Suprapubic skin (tissue), 4 donors: ENCODE measurements at places on chromosomes 5 and 9. TPM values are rescaled to one million over a fixed set of nuclear protein-coding genes. Genes with fewer than 3 reads are reported as not detected.

- H3K4me1 ChIP-seq, result no peaks in the 10 kb centered on the region
- H3K27ac ChIP-seq, result no peak overlapping the region
- no peak for DNase-seq
- no peaks in the 10 kb centered on the region for H3K27me3 ChIP-seq
- H3K36me3 ChIP-seq, result no peaks in the 10 kb centered on the region
Measured at GRCh38 chr9:72119853-72120252, 29.4 kb upstream of the GDA start.

Gene MCIDAS
- total RNA-seq, result not detected

- DNase-seq, result no peak
- H3K36me3 ChIP-seq, result no peaks in the 10 kb centered on the region
- no peaks in the 10 kb centered on the region for H3K27me3 ChIP-seq
- H3K27ac ChIP-seq, result no peak overlapping the region
- H3K4me1 ChIP-seq, result no peaks in the 10 kb centered on the region
Measured at GRCh38 chr5:167770461-167770860, 521.0 kb upstream of the WWC1 start.

Gene SLC6A7
- not detected for total RNA-seq

DNA sequence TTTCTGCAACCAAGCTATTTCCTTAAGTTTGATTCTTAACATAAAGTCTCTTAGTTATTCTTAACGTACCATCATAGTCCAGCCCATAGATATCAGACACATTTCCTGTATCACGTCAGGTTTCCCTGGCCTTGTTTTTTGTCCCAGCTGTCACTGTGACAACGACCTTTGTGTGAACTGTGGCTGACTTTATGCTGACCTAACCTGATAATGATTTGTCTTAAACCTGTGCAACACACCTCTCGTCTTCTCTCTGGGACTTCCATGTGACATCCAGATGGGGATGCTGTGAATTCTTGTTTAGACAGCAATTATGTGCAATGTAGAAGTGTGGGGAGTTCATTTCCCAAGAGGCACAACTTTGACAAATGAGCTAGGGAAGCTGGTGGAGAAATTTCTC is 662.8 kb downstream of the PTPRD start:
- no peaks in the 10 kb centered on the region for H3K4me1 ChIP-seq
- H3K27me3 ChIP-seq, result no peaks in the 10 kb centered on the region
- H3K36me3 ChIP-seq, result no peaks in the 10 kb centered on the region

Gene IL7R
- 2.9 TPM for total RNA-seq
